ENCODE measurements at places on chromosomes 3 and 15.

DNA sequence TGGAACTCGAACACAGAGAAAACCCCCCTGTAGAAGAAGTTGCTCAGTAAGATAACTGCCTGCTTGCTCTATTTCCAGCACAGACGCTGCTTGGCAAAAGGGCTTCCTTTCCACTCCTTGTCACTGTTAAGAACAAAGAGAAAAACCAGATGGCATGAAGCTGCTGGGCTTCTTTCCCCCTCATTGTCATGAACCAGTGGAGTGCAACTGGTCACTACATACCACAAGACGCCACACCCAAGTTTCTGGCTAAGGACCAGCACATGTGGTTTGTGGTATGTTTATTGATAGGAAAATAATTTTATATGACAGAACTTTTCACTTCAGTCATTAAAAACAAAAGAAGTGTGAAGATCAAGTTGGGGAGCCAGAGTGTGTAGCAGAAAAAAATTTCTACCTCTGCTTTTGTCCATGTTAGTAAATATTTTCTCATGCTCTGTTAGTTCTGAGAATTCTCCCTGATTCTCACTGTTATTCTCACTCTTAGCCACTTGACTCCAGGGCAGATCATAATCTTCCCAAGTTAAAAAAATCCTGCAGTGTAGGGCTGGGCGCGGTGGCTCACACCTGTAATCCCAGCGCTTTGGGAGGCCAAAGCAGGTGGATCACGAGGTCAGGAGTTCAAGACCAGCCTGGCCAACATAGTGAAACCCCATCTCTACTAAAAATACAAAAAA lies 37.9 kb downstream of the CLK3 start:
- no peak for DNase-seq

GRCh38 chr15:29126821-29127461 lies 142.7 kb downstream of the NSMCE3 start:
- DNase-seq, result no peak

GRCh38 chr15:75862796-75863195 lies 19.5 kb downstream of the UBE2Q2 start:
- DNase-seq, result no peak

DNA sequence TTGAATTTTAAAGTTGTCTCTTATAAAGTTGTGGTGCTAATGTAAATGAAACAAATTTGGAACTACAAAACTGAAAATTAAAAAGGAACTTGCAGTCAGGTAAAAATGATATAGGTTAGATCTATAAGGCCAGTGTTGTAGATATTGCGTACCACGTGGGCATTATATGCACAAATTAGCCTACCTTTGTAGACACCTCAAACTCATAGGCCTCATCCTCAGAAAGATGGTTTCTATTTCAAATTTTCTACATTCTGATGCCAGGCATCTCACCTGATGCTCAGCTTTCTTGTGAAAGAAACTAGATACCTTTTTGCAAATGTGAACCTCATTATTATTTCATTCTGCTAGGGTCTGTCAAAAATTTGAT lies 25.6 kb downstream of the TMEM207 start:
- no peak for DNase-seq

GRCh38 chr15:65902373-65902772 lies 33.1 kb downstream of the RAB11A start:
- no peak for DNase-seq

- DNase-seq, result no peak
Measured at GRCh38 chr15:90869601-90870353, 1.4 kb downstream of the FURIN start.

GRCh38 chr3:46205286-46205960 lies 2.7 kb downstream of the CCR1 start:
- no peak for DNase-seq

DNA sequence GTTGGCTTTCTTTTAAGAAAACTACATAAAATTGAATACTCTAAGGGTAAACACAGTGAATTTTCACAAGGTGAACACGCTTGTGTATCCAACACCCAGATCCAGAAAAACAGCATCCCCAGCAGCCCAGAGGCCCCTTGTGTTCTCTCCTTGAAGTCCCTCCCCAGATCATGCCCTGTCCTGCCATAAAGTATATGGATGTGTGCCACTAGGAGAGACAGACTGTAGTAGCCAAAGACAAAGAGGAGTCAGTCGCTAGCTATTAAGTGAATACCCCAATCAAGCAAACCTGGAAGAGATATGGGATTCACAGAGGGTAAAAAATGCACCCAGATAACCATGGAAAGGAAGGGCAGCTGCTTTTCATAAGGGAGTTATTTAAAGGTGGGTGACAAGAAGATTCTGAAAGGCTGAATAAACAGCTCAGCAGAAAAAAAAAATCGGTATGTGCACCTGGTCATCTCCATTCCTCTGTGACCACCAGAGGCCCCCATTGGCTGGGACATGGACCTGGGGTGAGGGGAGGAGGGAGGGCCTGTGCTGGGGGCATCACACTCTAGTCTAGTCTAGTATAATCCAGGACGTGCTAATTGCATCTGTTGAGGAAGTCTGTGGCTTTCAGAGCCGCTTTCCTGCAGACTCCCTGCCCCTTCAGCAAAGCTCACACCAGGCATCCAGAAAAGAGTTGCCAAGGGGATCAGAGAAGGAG lies 167.3 kb upstream of the NDN start:
- DNase-seq, result no peak

GRCh38 chr15:99545605-99546004 lies 20.2 kb upstream of the MEF2A start:
- DNase-seq, result no peak

- DNase-seq, result no peak
Measured at GRCh38 chr3:120059081-120059864, 35.0 kb downstream of the GSK3B start.

DNA sequence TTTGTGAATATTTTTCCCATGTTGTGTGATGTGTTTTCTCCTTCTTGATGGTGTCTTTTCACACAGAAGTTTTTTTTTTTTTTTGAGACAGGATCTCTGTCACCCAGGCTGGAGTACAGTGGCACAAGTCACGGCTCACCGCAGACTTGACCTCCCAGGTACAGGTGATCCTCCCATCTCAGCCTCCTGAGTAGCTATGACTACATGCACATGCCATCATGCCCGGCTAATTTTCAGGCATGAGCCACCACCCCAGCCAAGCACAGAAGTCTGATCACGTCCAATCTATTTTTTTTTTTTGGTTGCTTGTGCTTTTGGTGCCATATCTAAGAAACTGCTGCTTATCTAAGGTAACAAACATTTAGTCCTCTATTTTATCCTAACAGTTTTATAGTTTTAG lies 24.6 kb downstream of the TOMM70 start:
- no peak for DNase-seq

GRCh38 chr15:101310161-101310480 lies 15.1 kb upstream of the SNRPA1 start:
- no peak for DNase-seq

DNA sequence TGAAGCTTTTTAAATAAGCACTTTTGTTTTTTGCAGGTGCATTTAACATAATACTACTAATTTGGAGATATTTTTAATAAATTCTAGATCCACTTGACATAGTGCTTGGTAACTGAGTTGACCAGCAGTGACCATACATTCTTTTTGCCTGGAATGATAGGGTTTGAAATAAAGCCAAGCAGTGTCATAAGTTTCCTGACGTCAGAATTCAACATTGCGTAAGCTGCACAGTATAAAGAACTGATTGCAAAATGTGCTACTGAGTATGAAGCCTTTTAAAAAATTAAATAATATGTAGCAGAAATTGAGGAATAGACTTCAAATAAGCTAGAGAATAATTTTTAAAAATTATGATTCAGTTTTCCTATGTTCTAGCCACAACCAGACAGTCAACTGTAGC lies 454.6 kb upstream of the ARPP21 start:
- no peak for DNase-seq

GRCh38 chr3:179082416-179082815 lies 10.8 kb upstream of the ZMAT3 start:
- no peak for DNase-seq

DNA sequence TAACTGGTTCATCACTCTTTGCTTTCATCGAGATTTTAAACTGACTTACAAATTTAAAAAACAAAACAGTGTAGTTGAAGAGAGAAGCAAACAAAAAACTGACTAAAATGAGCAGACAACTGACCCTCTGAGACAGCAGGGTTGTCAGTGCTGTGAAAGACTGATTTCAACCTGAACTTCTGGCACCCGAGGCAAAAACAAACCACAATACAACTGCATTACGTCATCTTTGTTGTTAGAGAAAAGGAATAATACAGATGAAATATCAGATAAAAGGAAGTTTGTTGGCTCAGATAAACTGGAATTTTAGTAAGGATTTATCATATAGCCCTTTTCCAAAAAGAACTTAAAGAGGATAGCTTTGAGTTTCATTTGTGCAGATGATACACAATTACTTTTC lies 51.1 kb downstream of the PARP15 start:
- DNase-seq, result no peak

Measured in activated CD4-positive, CD25-positive, alpha-beta regulatory T cell (primary cell).